ENCODE measurements at places on chromosomes 1 and 21. TPM values are rescaled to one million over a fixed set of nuclear protein-coding genes. Genes with fewer than 3 reads are reported as not detected.

- no peak for DNase-seq
- H3K4me1 ChIP-seq, result no peaks in the 10 kb centered on the region
- H3K4me3 ChIP-seq, result no peak overlapping the region
- no peaks in the 10 kb centered on the region for H3K27me3 ChIP-seq
- H3K36me3 ChIP-seq, result no peaks in the 10 kb centered on the region
Measured at GRCh38 chr1:172993640-172994039, 57.1 kb downstream of the TNFSF18 start.

MORN1 gene
- 6.3 TPM for total RNA-seq

GRCh38 chr1:158112994-158113758 is 67.5 kb upstream of the CD1D start:
- peaks cover 11% of the 10 kb centered on the region for H3K4me1 ChIP-seq
- H3K36me3 ChIP-seq, result no peaks in the 10 kb centered on the region
- no peak overlapping the region for H3K27ac ChIP-seq
- peak overlapping the region; percentile 44 for H3K4me3 ChIP-seq
- H3K27me3 ChIP-seq, result peaks cover 40% of the 10 kb centered on the region
- DNase-seq, result peak; percentile 41

GRCh38 chr1:191546803-191547202 is 611.5 kb upstream of the RGS18 start:
- H3K27me3 ChIP-seq, result no peaks in the 10 kb centered on the region
- no peaks in the 10 kb centered on the region for H3K4me1 ChIP-seq
- no peaks in the 10 kb centered on the region for H3K36me3 ChIP-seq
- H3K27ac ChIP-seq, result no peak overlapping the region
- H3K4me3 ChIP-seq, result no peak overlapping the region

GRCh38 chr21:45408271-45408791 is 3.4 kb downstream of the COL18A1 start:
- peaks cover 6% of the 10 kb centered on the region for H3K4me1 ChIP-seq
- H3K27me3 ChIP-seq, result peaks cover 40% of the 10 kb centered on the region
- DNase-seq, result no peak

Measured in activated CD4-positive, alpha-beta memory T cell treated with anti-CD3 and anti-CD28 coated beads for 36 hours (primary cell).